Glutamatergic neuron (in vitro differentiated cells): ENCODE measurements at places on chromosomes 3 and 15.

DNA sequence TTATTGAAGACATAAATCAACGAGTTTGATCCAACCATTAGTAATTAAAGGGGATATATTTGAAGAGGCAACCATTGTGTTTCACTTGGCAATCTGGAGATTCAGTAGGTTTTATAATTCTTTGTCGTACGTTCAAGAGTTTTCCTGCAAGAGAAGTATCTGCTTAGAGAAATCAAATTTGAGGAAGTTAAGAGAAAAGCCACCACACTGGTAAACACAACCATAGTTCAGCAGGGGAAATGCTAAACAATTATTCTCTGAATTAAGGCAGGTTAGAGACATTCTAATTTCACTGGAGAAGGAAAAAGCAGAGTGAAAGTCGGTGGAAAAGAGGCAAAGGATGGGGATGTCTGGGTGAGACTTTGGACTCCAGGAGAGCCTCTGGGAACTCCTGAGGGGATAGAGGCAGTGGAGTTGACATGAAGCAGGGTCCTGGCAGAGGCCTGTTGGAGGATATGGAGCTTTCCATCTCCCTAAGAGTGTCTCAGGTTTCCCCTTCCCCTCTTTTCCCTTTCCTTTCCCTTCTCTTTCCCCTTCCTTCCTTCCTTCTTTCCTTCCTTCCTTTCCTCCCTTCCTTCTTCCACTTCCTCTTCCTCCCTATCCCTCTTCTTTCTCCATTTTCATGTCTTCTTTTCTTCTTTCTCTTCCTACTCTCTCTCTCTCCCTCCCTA is 26.5 kb downstream of the SPINK8 start:
- DNase-seq: no peak

DNA sequence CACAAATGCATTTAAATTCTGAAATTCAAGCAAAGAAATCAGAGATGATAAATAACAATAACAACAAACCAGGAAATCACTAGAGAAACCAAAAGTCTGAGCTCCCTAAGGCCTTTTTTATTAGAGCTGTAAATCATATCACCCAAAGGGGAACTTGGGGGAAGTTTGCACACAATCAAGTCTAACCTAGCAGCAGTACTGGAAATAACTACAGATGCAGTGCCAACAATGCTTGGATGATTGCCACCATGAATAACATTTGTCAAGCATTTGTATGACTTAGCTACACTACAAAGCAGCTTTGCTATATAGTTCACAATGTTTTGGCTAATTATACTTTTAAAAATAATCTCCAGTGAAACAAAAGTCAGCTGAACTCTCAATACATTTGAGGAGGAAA is 27.8 kb downstream of the SHQ1 start:
- DNase-seq: no peak

DNA sequence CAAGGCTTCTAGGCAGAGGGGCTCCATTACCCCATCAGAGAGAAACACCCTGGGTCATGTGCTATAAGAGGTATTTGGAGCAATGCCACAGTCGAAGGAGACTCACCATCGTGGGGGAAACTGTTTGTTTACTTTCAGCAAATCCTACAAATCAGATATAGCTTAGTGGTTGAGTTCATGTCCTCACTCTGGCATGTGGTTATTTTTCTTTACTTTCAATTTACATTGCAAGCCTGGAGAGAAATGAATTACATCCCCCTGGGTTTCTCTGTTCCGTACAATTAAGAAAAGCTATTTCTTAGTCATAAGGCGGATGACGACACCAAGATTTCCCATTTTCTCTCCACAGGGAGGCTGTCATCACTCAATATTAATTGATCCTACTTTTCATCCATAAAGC is 36.9 kb downstream of the RFTN1 start:
- no peak for DNase-seq

- DNase-seq: no peak
Observed at GRCh38 chr15:41899854-41900442, 6.1 kb upstream of the SPTBN5 start.

DNA sequence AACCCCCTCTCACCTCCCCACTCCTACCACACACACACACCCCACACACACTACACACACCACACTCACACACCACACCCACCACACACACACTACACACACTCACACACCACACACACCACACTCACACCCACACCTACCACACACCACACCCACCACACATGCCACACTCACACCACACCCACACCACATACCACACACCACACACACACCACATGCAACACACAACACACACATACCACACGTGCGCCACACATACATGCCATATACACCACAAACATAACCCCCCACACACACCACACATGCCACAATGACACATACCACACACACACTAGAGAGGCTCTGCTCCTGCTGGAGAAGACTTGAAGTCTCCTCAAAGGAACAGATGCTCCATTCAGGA is 5.9 kb upstream of the ITPKA start:
- DNase-seq: no peak

GRCh38 chr3:22469995-22470394 is 719.0 kb upstream of the ZNF385D start:
- no peak for DNase-seq
